Stimulated activated CD8-positive, alpha-beta memory T cell treated with anti-CD3 and anti-CD28 coated beads, Interleukin-7, amount 100 ng/mL, for 24 hours (primary cell): ENCODE measurements at places on chromosomes 16 and 17.

- no peak for DNase-seq
These were observed 18.5 kb upstream of the AATK start for GRCh38 chr17:81184555-81184954.

DNA sequence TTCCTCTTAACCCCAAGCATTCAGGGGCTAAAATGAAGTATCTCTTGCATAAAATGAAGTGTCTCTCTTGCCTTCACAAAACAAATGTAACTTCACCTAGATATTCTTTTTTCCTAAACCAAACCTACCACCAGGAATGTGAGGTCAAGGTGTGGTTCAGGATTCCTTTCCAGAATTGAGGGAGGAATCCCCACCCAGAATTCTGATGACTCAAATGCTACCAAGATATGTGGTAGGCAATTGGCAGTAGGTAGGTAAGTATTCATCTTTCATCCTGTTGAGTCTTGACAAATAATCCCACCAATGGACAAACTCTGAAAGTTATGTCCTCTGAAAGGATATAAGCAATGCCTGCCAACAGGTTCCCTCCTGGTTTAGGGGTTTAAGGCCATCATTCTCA lies 26.2 kb downstream of the TRIM16 start:
- no peak for DNase-seq

- no peak for DNase-seq
These were observed 6.5 kb downstream of the DPEP2NB start for GRCh38 chr16:68009157-68009735.

DNA sequence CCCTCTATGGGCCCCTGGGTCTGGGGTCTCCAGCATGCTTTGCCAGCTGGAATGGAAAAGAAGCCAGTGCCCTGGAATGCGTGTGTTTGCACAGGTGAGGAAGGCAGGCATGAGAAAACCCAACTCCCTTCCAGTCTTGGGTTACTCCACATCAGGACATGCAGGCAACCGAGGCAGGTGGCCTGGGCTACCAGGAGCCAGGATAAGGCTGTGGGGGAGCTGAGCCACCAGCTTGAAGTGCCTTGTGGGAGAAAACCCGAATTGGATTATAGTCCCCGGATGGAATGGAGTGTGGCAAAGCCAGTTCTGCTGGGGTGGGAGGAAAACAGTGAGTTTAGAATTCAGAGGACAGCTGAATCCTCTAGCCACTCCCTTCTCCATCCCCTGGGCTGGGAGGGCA lies 7.2 kb downstream of the SRCIN1 start:
- no peak for DNase-seq

DNA sequence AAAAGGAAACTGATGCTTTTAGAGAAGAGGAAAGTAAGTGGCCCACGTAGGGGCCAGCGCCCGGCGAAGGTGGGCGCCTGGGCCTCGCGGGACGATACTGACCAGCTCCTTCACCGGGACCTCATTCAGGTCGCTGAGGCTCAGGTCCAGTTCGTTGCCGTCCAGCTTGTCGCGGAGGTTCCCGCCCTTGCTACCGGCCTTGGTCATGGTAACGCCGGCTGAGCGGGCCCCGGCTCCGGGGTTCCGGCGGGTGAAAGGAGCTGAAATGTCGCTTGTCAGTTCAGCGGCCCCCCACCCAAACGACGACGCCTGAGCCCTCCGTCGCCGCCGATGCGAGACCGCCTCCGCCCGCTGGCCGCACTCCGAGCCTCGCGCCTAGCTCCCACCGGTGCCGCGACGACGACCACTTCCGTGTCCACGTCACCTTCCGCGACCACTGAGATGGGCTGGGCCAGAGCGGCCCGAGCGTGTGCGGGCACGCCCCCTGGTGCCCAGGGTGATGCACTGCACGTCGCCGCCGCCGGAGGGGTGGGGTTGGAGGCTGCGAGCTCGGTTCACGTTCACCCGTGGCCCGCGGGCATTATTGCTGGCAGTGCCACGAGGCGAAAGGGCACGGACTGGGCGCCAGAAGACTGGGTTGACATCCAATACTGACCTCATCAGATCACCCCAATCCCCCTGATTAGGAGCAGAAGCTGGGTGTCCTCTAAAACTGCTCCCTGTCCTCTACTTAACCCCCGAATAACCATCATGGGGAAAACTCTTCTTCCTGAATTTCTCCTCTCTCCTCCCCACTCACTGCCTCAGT lies at the start of gene LRRC59:
Gene LRRC59, minus strand, starts transcription at position 413 of the 808 bp plus-strand sequence. Its CDS starts 206 bp downstream, at position 207.
- DNase-seq, result peak; percentile 89

DNA sequence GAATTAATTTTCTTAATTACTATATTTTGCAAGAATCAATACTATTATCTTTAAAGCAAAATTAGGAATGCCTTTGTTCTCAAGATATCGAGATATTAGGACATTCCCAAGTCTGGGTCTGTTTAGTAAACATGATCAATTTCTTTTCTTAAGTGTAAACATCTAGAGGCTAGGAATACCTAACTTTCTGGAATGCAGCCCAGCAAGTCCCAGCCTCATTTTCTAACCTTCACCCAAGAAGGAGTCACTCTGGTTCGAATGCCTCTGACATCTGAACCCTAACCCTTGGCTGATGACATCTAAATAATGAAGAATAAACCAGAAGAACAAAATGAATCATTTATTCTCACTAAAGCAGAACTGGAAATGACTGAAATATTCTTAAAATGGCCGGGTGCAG lies 297.5 kb upstream of the IRX3 start:
- DNase-seq, result no peak
